H9 (cell line): ENCODE measurements at places on chromosomes 2 and 18.

GRCh38 chr2:161943011-161943410 is 131.0 kb downstream of the DPP4 start:
- no peak for DNase-seq

GRCh38 chr2:8314063-8314462 is 367.8 kb upstream of the ID2 start:
- DNase-seq: no peak

- DNase-seq: no peak
Measured at GRCh38 chr2:64426183-64426952, 27.6 kb upstream of the LGALSL start.

- peak; percentile 45 for DNase-seq
Measured at GRCh38 chr18:32093102-32093511, 1.4 kb downstream of the RNF138 start.

- no peak for DNase-seq
Measured at GRCh38 chr2:148967578-148967977, 70.9 kb upstream of the LYPD6B start.

GRCh38 chr2:65345631-65346030 is 86.8 kb downstream of the SPRED2 start:
- DNase-seq: no peak

GRCh38 chr2:19577723-19578122 is 219.3 kb upstream of the OSR1 start:
- no peak for DNase-seq

GRCh38 chr2:118850901-118851415 is 3.5 kb upstream of the EN1 start:
- no peak for DNase-seq

DNA sequence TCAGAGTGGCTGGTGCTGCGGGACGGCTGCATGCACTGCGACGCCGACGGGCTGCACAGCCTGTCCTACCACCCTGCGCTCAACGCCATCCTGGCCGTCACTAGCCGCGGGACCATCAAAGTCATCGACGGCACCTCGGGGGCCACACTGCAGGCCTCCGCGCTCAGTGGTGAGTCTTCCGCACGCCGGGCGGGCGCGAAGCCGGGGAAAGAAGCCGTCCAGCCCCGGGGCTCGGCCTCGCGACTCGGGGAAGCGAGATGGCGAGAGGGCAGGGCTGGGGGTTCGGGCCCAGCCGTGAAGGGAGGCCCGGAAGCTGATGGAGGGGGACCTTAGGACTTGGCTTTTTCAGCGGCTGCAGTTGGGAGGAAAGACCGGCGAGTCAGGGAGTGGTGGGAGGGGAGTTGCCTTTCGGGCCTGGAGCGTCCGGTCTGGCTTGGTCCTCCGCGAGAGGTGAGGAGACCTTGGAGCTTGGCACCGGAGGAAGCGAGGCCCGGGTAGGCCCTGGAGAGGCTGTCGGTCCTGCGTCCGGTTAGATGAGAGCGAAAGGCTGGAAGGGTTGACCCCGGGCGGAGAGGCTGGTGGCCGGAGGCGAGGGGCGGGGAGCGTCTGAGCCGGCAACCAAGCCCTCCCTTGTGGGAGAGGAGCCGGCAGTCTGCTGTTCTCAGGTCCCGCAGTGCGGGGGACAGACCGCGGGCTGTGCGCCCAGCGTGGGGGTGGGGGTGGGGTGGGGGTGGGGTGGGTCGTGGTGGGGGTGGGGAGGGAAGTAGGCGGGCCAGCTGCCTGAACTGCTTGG is 691 bp downstream of the BIRC6 start:
- DNase-seq: peak; percentile 50

DNA sequence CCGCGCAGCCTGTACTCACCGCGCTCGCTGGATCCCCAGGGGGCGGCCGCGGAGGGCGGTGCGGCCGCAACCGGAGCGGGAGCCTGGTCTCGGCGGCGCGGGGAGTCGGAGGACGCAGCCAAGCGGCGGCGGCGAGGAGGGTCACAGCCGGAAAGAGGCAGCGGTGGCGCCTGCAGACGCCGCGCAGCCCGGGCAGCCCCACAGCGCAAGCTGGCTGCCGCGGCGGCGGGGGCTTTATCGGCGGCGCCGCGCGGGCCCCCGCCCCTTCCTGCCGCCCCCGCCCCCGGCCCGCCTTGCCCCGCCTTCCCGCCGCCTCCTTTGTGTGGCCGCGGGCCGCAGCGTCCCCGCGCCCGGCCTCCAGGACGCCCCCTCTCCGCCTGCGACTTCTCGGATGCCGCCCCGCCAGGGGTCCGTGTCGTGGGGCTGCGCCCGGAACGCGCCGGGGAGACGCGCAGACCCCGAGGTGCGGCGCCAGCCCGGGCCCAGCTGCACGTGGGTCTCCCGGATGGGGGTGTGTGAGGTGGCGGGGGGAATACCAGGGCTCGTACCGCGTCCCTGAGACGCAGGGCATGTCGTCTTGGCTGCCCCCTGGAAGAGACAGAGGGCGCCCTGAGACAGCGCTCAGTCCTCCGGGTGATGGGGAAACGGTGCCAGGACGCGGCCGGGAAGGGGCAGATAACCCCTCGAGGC is at the start of gene SERPINE2:
Gene SERPINE2, minus strand, starts transcription at position 207 of the 690 bp plus-strand sequence. CDS start 37,386 bp downstream, outside the sequence.
- peak; percentile 82 for DNase-seq

GRCh38 chr18:75406491-75407445 is 20.7 kb downstream of the SMIM21 start:
- DNase-seq: no peak

DNA sequence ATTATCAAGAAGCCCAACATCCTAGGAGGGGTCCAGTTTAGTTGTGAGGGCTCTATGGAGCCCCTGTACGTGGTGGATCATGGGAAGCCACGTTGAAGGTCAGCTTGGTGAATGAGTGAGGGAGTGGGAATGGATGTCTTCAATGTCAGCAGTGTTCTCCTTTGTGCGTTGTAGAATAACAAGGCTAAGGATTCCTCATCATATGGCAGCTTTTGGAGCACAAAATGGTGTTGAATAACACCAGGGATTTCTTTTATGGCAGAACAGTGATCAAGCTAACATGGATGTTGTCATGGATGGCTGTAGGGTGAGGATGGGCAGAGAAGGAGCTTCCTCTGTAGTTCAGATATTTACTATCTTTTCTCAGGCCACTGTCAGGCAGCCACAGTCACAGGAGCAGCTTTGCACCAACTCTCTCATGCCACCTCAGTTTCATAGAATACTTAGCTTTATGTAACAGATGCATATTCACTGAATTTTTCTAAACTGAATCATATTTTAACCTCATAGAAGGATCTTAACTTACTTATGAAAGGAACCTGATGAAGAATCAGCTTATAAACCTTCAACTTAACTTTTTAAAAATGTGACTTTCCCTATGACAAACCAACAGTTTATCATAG is 284.5 kb upstream of the EPAS1 start:
- no peak for DNase-seq
